ENCODE measurements at places on chromosomes 3 and 15.

DNA sequence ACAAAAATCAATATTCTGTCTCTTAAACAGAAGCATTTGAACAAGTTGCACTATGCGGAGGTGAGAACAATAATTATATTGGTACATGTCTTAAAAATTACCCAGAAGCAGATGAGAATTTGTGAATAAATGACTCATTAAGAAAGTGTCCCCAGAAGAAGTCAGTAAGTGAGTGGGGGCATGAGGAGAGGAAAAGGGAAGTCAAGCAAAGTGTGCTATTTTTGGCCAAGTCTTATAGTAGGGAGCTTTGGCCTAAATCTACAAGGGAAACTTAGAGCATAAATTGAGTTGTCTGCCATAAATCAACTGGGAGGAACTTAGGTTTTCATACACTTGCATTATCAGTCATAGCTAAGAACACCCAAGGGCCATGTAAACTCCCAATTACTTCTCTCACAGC lies 86.9 kb upstream of the SATB1 start:
- DNase-seq, result no peak

GRCh38 chr3:63228087-63228486 lies 50.0 kb upstream of the SYNPR start:
- DNase-seq, result no peak

DNA sequence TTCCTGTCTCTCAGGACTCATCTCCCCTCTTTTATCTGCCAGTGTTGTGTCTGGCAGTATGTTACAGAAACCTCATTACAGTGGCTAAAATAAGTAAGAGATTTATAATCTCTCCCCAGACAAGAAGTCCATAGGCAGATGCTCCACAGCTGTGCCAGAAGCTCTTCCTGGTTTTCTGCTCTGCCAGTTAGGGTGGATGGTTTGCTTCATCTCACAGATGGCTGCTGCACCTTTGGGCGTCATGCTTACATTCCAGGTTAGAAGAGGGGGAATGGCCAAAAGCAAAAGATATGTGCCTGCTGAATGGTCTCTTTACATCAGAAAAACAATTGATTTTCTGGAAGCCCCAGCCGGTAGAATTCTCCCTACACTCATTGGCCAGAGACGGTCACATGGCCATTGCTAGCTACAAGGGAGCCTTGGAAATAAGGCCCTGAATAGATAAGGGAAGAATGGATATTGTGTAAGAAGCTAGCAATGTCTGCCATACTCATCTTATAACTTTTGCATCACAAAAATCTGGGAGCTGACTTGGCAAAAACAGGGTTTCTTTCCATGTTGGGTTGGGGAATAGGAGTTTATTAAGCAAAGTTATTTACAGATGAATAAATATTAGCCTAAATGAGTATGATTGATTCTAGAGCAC lies 91.1 kb downstream of the PDCD6IP start:
- no peak for DNase-seq

DNA sequence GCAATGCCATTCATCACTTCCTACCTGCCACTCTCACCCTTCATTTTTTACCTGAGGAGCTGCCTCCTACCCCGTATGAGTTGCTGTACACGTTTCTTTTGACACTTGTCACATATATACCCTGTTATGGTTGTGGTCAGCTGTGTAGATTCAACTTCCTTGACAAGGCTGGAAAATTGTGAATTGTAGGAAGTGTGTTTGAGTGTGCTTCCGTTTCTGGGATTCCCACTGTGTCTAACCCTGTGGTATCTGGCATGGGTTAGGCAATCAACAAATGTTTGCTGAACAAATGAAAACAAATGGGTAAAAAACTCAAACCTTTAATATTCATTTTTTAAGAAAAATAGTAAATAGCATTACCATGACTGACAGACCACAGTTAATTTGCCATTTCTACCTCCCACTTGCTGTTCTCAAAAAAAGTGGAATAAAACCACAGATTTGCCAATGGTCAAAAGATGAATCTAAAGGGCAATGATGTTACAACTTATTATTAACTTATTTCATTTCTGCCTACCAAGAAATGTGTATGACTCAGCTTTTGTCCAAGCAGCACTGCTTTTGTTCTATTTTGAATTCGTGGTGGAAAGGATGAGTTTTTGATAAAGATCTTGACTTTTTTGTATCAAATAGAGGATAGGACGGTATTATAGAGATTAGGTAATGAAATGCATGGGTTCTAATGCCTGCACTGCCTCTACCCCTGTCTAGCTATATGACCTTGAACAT lies 404.6 kb downstream of the LPP start:
- no peak for DNase-seq

GRCh38 chr15:98286831-98287230 lies 326.3 kb downstream of the ARRDC4 start:
- no peak for DNase-seq

DNA sequence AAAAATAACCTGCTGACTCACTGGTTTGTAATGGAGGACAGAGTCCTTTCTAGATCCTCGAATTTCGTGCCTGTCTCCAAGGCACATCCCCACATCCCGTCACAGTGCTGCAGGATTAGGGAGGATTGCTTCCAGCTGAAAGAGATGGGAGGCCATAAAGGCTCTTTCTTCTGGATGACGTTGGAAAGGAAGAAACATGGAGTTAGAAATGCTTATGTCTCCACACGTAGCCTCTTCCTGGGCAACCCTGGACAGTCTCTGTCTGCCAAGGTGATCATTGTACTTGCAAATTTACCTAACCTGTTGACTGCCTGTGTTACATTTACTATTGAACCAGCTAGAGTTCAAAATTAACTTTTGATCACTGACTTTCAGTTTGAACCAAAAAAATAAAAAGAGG lies 27.6 kb upstream of the VILL start:
- no peak for DNase-seq

DNA sequence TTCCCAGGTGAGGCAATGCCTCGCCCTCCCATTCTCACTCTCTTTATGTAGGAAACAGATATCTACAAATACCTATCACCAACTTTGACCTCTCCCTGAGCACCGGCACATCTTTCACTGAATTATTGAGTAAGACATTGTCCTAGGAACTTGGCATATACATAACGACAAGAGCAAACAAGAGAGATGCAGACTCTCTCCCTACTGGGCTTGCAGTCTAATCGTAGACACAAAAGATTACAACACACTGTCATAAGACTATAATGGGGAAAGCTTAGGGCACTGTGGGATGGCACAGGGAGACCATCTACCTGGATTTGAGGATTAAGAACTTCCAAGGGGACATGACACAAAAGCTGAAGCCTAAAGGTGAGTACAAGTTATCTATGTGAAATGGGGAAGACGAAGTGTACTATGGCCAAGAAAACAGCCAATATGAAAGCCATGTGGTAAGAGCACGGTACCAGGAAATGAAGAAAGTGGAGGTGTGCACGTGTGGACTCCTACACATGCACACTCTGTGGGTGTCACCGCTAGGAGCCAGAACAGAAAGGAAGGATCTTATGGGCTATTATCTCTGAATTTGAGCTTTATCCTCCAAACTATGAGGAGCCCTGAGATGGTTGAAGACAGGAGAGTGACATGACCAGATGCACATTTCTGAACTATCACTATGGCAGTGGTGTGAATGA lies 218.8 kb upstream of the STRIT1 start:
- no peak for DNase-seq

- DNase-seq, result no peak
Measured at GRCh38 chr3:10391391-10391790, 70.5 kb upstream of the SEC13 start.

GRCh38 chr3:197029511-197030167 lies at the start of gene MELTF:
Gene MELTF, minus strand, starts transcription at chr3:197029817. Its CDS starts 115 bp downstream, at chr3:197029702.
- DNase-seq, result peak; percentile 89

DNA sequence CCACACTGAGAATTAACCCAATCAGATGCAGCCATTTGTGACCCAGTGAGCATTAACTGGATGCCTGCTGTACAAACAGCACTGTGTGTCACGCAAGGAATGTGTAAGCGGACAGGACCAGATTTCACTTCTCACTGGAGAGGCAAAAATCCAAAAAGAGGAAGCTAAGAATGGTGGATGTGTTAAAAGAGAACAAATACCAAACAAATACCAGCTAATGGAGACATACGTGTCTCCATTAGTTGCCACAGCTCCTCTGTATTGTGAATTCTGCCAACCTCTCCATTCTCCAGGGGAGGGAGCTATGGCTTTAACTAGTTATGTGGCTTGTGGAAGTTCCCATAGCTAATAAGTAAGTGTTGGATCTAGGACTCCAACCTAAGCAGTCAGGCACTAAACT lies 2.6 kb downstream of the LTF start:
- DNase-seq, result no peak

- no peak for DNase-seq
Measured at GRCh38 chr3:42009456-42009855, 47.6 kb upstream of the ULK4 start.

- DNase-seq, result no peak
Measured at GRCh38 chr15:91624353-91624968, 229.0 kb upstream of the SLCO3A1 start.

GRCh38 chr3:189941679-189942078 lies 179.0 kb downstream of the P3H2 start:
- no peak for DNase-seq

DNA sequence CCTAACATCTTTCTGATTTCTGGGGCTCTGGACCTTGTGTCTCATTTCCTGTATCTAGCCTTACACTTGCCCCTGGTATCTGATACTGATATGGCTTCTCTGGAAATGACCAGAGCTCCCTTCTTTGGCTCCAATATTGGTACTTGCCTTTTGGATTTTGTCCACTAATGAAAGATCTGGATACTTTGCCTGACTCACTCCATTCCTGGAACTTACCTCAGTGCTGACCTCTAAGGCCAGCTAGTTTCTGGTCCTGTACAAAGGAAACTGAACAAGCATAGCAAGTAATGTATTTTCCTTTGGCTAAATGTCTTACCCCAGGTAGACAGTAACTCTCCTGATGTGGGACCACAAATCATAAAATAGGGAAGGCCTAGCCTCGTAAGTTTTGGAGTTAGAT lies 93.8 kb upstream of the SLC4A7 start:
- no peak for DNase-seq

DNA sequence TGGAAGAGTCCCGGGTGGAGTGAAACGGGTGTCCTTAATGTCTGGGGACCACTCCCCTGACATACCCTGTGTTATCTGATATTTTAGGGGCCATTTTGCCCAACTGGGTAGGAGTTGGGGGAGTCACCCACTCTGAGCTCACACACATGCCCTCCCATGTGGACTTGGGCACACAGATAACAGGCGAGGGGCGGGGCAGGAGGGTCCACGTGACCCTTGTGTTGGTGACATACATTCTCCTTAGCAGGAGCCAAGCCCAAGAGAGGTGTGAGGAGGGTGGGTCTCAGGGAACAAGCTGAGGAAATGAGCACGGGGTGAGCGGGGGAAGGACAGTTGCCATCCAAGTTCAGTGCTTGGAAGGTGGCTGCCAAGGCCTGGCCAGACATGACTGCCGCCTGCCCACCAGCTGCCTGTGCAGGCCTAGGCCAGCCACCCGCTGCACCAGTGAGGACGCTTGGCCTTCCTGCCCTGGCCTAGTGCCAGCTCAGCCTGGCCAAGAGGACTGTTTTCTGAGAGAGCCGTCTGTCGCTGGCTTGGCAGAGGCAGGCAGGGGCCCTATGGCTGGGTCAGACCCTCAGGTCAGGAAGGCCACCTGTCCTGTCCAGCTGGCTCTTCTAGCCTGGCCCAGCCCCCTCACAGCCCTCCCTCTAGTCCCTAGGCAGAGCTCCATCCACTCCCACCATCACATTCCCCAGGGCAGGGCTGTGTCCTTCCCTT lies 31.3 kb upstream of the TMEM115 start:
- no peak for DNase-seq

DNA sequence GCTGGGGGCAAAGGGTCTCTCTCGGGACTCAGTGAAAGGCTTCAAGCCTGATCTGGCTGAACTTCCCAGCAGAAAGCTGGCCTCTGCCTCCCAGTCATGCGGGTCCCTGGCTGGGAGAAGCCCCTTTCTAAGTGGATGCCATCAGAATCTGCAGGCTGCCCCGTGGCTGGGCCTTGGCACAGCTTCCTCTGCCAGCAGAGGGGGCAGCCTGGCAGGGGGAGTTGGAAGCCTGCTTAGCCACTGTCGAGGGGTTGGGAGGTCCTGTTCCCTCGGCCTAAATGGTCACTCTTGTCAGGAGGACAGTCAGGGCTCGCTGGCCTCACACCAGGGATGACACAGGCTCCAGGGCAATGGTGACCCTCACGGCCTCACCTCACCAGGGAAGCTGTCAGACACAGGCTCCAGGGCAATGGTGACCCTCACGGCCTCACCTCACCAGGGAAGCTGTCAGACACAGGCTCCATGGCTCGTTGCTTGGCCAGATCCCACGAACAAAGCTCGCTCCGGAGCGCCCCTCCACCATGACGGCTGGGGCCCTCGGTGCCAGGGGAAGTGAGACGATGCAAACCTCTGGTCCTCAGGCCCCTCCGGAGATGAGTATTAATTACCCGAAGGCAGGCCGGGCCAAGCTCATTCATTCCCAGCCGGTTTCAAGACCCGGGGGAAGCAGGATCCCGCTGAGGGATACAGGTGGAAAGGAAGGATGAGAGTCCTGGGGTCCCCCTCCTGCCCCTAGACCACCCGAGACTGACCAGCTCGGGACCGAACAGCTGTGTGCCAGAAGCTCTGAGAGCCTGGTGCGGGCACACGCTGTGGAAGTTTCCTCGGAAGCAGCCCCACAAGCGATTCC lies 151.0 kb downstream of the CHSY1 start:
- no peak for DNase-seq

GRCh38 chr3:166451997-166452396 lies 614.8 kb upstream of the BCHE start:
- no peak for DNase-seq

- no peak for DNase-seq
Measured at GRCh38 chr15:25403771-25404170, 35.1 kb downstream of the UBE3A start.

DNA sequence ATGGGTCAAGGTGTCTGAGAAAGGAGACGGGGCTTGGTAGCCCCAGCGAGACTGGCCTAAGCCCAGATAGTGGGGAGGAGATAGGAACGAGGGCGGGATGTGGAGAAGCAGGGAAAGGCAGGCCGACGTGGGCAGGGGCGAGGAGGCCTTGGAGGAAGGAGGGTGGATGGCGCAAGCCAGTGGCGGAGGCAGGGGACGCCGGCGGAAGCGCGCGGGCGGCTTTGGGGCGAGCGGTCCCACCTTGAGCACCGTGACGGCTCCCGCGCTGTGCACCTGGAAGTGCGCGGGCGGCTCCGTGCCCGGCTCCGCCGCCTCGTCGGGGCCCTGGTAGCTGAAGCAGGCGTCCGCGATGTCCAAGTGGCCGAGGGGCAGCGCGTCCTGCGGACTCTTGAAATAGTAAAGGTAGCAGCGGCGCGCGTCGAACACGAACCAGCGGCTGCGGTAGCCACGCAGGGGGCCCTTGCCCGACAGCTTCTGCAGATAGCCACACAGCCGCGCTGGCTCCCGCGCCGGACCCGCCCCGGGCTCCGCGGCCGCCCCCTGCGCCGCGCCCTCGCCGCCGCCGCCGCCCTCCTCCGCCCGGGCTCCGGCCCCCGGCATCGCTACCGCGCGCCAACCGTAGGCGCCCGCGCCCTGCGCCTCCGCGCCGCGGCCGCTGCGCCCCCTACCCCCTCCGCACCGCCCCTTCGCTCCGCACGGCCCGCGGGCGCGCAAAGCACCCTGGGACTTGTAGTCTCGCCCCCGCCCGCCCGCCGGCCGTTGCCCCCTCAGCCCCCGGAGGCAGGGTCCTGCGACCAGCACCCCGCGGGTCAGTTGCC lies at the start of gene TBC1D2B:
TBC1D2B (minus strand) TSS at position 659 of the 818 bp plus-strand sequence; CDS start at position 600, 59 bp downstream.
- peak; percentile 70 for DNase-seq

GRCh38 chr3:16187213-16187790 lies 12.8 kb downstream of the GALNT15 start:
- no peak for DNase-seq

GRCh38 chr3:46764206-46764605 lies 46.5 kb upstream of the PRSS50 start:
- DNase-seq, result no peak

Data from GM12865 (cell line).